ENCODE measurements at places on chromosomes 7 and 10.
A peak's percentile ranks its signal among the peaks of the same experiment; 100 is the strongest.

GRCh38 chr7:11620406-11621253 is 211.4 kb downstream of the THSD7A start:
- no peak for DNase-seq

- DNase-seq: peak; percentile 53
Observed at GRCh38 chr7:70353330-70353945, 755.2 kb downstream of the AUTS2 start.

DNA sequence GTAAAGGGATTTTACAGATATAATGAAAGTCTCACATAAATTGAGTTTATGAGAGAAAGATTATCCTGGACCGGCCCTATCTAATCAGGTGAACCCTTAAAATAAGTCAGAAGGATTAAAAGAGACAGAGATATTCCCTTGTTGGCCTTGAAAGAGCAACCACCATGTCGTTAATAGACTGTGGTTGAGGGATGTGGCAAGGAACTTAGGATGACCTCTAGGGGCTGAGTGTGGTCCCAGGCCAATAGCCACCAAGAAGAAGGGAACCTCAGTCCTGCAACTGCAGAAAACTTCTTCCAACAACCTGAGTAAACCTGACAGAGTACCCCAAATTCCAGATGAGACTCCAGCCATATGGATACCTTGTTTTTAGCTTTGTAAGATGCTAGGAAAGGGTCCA is 121.5 kb downstream of the POLR1F start:
- peak; percentile 3 for DNase-seq

GRCh38 chr10:75967491-75967890 is 536.1 kb downstream of the LRMDA start:
- DNase-seq: no peak

DNA sequence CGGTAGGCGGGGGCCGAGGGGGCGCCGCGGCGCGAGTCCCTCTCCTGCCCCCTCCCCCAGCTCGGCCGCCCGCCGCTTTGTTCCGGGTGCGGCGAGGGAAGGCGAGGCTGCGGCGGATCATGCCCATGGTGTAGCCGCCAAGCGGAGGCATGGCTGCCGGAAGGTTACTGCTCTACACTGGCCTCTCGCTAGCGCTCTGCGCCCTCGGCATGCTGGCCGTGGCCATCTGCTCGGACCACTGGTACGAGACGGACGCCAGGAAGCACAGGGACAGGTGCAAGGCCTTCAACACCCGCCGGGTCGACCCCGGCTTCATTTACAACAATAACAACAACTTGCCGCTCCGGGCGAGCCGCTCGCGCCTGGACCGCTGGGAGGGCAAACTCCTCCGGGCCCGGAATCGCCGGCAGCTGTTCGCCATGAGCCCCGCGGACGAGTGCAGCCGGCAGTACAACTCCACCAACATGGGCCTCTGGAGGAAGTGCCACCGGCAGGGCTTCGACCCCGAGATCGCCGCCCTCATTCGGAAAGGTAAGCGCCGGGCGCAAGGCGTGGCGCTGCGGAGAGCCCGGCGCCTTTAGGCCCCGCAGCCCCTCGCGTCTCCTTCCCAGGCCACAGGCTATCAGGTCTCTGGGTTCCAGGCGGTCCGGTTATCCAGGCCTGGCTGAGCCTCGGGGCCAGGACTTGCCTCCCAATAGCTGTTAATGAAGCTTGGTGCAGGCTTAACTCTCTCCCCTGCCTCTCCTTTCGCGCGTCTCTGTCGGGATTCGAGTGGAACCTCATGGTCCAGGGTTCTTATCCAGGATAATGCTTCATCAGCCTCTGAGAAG is 513 bp downstream of the TMEM178B start:
- DNase-seq: no peak

GRCh38 chr10:132158122-132158741 is 28.5 kb upstream of the DPYSL4 start:
- DNase-seq: no peak

DNA sequence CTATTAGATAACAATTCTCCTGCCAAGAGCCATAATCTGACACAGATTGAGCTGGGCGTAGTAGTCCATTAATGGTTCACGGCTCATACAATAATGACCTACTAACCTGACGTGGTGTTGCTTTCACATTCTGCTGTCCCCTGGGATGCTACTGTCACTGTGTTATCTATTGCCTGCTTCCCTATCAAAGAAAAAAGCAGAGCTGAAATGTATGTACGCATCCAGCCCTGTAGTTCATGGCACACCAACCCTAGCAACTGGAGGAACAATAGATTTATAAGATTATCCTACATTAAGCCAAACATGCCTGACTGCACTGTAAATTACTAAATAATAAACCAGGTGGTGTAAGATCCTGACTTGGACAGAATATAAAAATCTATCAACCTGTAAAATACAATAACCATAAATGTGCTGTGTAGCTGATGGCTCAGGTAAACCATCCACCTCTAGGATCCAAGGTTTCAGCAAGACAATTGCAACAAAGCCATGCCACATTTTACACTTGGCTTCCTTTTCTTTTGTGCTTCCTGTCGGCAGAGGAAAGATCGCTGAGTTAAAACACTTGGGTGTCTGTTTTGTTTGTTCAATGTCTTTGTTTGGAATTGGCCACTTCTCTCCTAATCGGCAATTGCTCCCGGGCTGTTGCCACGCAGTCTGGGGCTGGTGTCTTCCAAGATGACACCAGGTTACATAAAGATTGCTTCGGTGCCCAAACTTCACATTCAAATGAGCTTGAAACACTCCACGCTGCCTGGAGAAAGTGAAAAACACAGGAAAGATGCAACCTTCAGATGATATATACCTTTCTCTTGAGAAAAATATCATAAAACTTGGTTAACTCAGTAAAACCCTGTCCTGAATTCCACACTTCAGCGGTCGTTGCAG is 143.9 kb upstream of the MGMT start:
- DNase-seq: no peak

GRCh38 chr10:15069230-15069629 is 19.3 kb downstream of the ACBD7 start:
- no peak for DNase-seq

DNA sequence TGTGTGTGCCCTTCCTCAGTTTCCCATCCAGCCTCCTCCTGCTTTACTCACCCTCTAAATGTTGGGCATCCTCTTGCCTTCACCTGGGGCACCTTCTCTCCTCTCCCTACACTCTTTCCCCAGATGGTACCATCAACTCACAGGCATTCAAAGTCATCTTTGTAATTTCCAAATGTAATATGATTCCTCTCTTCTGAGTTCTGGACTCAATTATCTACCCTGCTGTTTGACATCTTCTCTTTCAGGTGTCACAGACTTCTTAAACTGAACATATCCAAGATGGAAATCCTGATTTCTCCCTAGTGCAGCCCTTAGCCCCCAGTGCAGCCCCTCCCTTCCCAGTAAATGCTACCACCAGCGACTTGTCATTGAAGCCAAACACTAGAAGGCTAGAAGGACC is 422.8 kb downstream of the KCNMA1 start:
- no peak for DNase-seq

GRCh38 chr7:73952266-73952665 is 75.7 kb upstream of the ELN start:
- DNase-seq: no peak

DNA sequence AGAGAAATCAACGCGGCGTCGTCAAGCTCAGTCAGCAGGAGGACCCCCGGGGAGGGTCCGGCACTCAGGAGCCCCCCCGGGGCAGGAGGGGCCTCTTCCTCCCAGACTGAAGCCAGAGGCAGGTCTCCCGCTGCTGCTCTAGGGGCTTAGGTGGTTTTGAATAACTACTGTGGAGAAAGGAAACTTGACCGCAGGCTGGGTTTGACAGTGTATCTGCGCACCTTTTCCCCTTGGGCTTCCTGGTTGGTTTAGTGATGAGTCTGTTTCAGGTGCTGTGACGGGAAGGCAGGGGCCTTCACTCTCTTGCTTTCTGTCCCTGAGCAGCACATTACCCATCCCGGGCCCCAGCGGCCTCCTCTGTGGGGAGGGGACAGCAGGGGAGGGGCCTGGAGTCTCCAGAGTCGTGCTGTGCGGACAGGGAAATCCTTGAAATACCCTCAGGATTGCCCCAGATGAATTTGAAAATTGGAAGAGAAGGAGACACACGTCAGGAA is 262.2 kb downstream of the ADARB2 start:
- no peak for DNase-seq

- DNase-seq: no peak
Observed at GRCh38 chr10:75402486-75403143, 1.1 kb upstream of the ZNF503 start.

GRCh38 chr10:90560331-90560730 is 297.5 kb downstream of the HTR7 start:
- no peak for DNase-seq

DNA sequence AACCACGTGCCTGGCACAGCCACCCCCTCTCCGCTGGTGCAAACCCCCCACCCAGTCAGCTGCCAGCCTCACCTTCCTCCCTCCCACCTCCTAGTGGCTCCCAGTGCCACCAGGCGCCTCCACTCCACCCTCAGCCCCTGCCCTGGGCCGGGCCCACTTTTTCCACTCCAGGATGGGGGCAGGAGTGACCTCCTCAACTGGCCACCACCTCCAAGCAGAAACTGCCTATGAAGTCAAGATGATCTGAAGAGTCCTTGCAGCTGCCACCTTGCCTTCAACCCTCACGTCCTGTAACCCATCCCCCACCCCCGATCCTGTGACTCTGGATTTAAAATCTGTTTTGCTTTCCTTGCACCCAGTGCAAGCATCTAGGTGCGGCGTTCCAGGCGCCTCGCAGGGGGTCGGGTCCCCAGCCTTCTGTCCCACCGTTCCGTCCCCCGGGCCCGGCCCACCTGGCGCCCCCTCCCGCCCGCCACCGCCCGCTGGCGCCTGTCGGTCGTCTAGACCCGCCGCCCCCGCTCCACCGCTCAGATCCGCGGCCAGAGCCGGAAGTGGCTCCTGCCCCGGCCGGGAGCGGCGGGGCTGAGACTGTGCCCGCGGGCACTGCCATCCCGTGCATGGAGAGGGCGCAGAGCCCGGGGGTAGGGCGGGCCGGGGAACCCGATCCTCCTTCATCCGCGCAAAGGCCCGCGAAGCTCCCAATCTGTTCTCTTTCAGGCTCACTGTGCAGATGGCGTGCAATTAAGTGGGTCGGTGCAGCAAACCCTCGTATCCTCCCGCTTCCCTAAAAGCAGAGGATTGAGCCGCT is 51.2 kb upstream of the GTF2I start:
- no peak for DNase-seq

- no peak for DNase-seq
Observed at GRCh38 chr10:71712572-71713134, 6.9 kb downstream of the C10orf105 start.

DNA sequence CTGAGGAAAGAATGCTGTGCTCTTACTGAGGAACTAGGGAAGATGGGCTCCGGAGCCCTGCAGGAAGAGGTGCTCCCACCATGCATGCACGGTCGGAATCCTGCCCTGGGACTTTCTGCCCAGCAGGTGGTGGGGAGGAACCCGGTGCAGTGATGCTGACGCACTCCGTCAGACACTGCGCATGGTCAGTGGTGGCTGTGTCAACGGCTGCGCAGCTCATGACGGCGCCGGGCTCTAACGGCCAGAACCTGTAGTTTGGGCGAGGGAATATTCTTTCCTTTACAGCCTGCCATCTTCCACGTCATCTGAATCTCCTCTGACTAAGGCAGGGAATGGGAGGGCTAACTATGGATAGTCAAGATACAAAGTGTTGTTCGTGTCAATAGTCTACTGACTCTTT is 189.2 kb upstream of the MGMT start:
- no peak for DNase-seq

DNA sequence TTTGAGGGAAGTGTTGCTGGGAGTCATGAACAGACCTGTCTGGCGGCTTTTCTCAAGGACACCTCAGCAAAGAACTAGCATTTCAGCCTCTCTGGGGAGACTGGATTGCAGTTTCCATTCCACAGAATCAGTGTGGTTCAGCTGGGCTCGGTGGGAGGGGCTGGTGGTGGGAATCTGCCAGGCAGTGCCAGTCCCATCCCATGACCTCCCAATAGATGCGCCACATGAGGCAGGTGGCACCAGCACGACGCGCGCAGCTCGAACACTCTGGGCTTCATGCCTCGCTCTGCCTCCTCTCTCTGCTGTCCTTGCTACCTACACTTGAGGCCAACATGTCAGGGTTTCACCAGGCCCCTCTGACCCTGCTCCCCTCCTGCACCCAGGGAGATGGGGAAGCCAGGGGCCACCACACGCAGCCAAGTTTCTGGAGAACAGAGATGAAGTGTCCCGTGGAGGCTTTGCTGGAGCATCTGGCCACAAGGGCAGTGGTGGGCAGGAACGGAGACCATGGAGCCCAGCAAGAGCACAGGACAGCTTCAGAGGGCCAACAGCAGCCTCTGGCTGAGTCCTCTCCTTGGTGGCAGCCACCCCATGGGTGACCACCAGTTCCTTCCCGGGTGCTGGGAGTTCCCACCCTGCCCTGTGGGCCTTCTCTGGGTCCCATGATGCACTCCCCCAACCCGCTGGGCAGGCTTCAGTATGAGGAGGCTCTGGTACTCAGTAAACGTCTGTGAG is 2.3 kb downstream of the NACAD start:
- DNase-seq: no peak

GRCh38 chr7:40580776-40581175 is 446.0 kb downstream of the SUGCT start:
- peak; percentile 23 for DNase-seq

GRCh38 chr10:128476845-128477244 is 350.6 kb upstream of the MKI67 start:
- no peak for DNase-seq

DNA sequence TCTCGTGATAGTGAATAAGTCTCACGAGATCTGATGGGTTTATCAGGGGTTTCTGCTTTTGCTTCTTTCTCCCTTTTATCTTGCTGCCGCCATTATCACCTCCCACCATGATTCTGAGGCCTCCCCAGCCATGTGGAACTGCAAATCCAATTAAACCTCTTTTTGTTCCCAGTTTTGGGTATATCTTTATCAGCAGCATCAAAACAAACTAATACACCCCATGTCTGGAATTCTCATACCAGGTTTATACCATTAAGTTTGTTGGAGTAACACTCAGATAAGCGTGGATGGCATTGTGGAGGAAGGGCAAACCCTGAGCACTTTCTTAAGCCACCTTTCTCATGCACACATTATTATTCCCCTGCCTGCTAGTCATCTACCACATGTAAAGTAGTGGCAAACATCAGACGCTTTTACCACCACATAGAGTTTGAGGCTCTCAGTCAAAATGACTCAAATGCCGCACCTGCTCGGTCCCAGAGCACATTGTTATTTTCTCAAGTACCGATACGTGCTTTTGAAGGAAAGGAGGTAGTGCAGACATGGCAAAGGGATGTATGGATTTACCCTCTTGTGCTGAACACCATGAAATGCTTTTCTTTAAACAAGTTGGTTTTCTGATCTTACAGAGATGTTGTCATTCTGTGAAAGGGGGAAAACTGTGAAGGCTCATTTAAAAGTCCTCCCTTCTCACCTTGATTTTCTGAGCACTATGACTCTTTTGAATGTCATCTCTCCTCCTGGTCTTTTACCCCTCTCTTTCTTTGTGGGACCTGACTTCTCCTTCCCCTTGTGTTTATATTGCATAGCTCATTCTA is 429.7 kb downstream of the EXOC4 start:
- DNase-seq: no peak

DNA sequence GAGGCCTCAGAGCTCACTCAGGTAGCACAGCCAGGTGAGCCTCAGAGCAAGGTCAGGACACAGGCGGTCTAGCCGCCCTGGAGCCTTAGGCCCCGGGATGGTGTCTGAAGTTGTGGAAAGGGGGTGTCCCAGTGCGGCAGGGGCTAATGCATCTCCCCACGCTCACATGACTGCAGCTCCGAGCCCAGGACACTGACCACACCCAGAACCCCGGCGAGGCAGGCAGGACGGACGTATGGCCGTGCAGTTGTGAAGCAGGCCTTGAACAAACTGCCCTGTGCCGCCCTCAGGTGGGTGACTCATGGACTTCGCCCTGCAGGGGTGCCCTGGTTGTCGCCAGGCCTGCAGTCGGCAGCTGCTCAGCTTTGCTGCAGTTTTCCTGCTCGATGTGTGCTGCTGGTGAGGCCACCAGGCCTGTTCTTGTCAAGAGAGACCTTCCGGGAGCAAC is 5.0 kb upstream of the PRKAR1B start:
- DNase-seq: no peak
